Vein endothelial cell (primary cell): ENCODE measurements at places on chromosomes 4 and X. TPM values are rescaled to one million over a fixed set of nuclear protein-coding genes. Genes with fewer than 3 reads are reported as not detected.

Gene SPANXB1
- not detected in 2 replicates for total RNA-seq

Gene TNIP2
- 59.6 and 72.2 TPM in 2 replicates for total RNA-seq

Gene PPEF2
- not detected in 2 replicates for total RNA-seq

Gene FRMD7
- not detected in 2 replicates for total RNA-seq

Gene EDNRA
- under 0.01 and 1.3 TPM in 2 replicates for total RNA-seq

Gene DCAF12L2
- 0.33 TPM in 1 of 2 replicates, not detected in the other for total RNA-seq

Gene CACNA1F
- total RNA-seq: under 0.01 TPM in 1 of 2 replicates, not detected in the other

Gene AFP
- not detected in 2 replicates for total RNA-seq

Gene CTSO
- total RNA-seq: 4.9 and 5.6 TPM in 2 replicates

Gene CENPE
- 12.7 and 26.0 TPM in 2 replicates for total RNA-seq

Gene PNCK
- not detected in 2 replicates for total RNA-seq

Gene MAGEC3
- total RNA-seq: not detected in 2 replicates

Gene GEMIN8
- total RNA-seq: 13.0 and 15.7 TPM in 2 replicates

Gene XG
- total RNA-seq: 0.33 TPM in 1 of 2 replicates, not detected in the other

Gene OPN1LW
- not detected in 2 replicates for total RNA-seq

Gene RBM47
- total RNA-seq: 0.10 TPM in 1 of 2 replicates, not detected in the other

Gene SLC10A3
- 29.9 and 33.6 TPM in 2 replicates for total RNA-seq

Gene DCX
- total RNA-seq: not detected in 2 replicates

Gene GPRASP1
- total RNA-seq: 1.6 and 2.0 TPM in 2 replicates

Gene SCML1
- 6.9 and 9.6 TPM in 2 replicates for total RNA-seq

Gene RXFP1
- not detected in 2 replicates for total RNA-seq

Gene ARMCX2
- total RNA-seq: 26.1 and 39.5 TPM in 2 replicates

Gene VCX
- not detected in 2 replicates for total RNA-seq

Gene STPG2
- under 0.01 and 0.19 TPM in 2 replicates for total RNA-seq

Gene UGT2B15
- total RNA-seq: not detected in 2 replicates

Gene MAGEE2
- total RNA-seq: not detected in 2 replicates

Gene OTUD5
- total RNA-seq: 33.1 and 40.2 TPM in 2 replicates

Gene ARHGEF6
- total RNA-seq: 5.7 and 7.8 TPM in 2 replicates

Gene PROM1
- 0.10 TPM in 1 of 2 replicates, not detected in the other for total RNA-seq

Gene GAGE2A
- not detected in 2 replicates for total RNA-seq

Gene GABRQ
- not detected in 2 replicates for total RNA-seq

Gene ZBTB49
- 5.9 and 10.3 TPM in 2 replicates for total RNA-seq

Gene ANXA10
- not detected in 2 replicates for total RNA-seq

Gene GPC4
- under 0.01 and 0.10 TPM in 2 replicates for total RNA-seq

Gene MXRA5
- under 0.01 TPM in 1 of 2 replicates, not detected in the other for total RNA-seq

Gene SPANXD
- not detected in 2 replicates for total RNA-seq

Gene DSPP
- total RNA-seq: not detected in 2 replicates

Gene TMLHE
- 14.4 and 15.0 TPM in 2 replicates for total RNA-seq

Gene LANCL3
- 0.98 and 1.7 TPM in 2 replicates for total RNA-seq

Gene MAGEB1
- not detected in 2 replicates for total RNA-seq

Gene PCDH19
- 1.6 and 2.0 TPM in 2 replicates for total RNA-seq

Gene CBR4
- 16.0 and 25.3 TPM in 2 replicates for total RNA-seq

Gene MTCP1
- total RNA-seq: 1.4 and 2.9 TPM in 2 replicates

Gene PDHA2
- total RNA-seq: not detected in 2 replicates

Gene AADAT
- total RNA-seq: 0.86 and 1.6 TPM in 2 replicates

Gene HAUS3
- 7.8 and 13.6 TPM in 2 replicates for total RNA-seq

Gene SSX3
- not detected in 2 replicates for total RNA-seq

Gene FAAH2
- 0.33 and 0.96 TPM in 2 replicates for total RNA-seq

Gene GRK4
- total RNA-seq: 4.2 and 6.3 TPM in 2 replicates

Gene CSN1S1
- not detected in 2 replicates for total RNA-seq

Gene CCNG2
- 20.6 and 21.3 TPM in 2 replicates for total RNA-seq

Gene FATE1
- not detected in 2 replicates for total RNA-seq

Gene CETN2
- 23.5 and 31.4 TPM in 2 replicates for total RNA-seq

Gene TKTL2
- not detected in 2 replicates for total RNA-seq

Gene GPRASP2
- 11.5 and 13.1 TPM in 2 replicates for total RNA-seq

Gene GABRB1
- total RNA-seq: not detected in 2 replicates

Gene STARD8
- 9.3 and 11.4 TPM in 2 replicates for total RNA-seq
